ENCODE measurements at places on chromosomes 5 and 9. TPM values are rescaled to one million over a fixed set of nuclear protein-coding genes. Genes with fewer than 3 reads are reported as not detected.

DNA sequence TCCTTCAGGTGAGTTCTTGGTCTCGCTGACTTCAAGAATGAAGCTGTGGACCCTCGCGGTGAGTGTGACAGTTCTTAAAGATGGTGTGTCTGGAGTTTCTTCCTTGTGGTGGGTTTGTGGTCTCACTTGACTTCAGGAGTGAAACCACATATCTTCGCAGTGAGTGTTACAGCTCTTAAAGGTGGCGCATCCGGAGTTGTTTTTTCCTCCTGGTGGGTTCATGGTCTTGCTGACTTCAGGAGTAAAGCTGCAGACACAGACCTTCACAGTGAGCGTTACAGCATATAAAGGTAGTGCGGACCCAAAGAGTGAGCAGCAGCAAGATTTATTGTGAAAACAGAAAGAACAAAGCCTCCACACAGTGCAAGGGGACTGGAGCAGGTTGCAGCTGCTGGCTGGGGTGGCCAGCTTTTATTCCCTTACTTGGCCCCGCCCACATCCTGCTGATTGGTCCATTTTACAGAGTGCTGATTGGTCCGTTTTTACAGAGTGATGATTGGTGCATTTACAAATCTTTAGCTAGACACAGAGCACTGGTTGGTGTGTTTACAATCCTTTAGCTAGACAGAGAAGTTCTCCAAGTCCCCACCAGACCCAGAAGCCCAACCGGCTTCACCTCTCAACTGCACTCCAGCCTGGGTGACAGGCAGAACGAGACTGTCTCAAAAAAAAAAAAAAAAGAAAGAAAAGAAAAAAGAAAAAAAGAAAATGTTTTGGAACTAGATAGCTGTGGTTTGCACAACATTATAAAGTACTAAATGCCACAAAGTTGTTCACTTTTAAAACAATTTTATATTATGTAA lies 9.1 kb upstream of the ERMP1 start:
- no peak for DNase-seq

GRCh38 chr9:34522091-34522887 lies 501 bp downstream of the ENHO start:
- peak; percentile 27 for DNase-seq

DNA sequence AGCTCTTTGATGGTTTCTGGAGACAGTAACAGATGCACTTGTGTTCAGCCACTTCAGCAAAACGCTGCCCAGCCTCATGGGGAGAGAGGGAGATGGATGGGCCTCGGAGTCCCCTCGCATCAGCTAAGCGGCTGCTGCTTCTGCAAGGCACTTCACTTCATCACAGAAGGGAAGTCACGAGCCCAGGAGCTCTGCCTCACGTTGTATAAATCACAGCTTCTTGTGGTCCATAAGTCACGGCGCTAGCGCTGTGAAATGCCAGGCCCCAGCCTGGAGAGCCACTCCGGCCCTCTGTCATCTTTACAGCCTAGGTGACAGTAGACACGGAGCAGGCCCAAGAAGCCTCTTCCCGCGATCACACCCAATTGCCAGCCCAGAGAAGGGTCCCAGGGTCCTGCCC lies 23.4 kb downstream of the DBH start:
- no peak for DNase-seq

DNA sequence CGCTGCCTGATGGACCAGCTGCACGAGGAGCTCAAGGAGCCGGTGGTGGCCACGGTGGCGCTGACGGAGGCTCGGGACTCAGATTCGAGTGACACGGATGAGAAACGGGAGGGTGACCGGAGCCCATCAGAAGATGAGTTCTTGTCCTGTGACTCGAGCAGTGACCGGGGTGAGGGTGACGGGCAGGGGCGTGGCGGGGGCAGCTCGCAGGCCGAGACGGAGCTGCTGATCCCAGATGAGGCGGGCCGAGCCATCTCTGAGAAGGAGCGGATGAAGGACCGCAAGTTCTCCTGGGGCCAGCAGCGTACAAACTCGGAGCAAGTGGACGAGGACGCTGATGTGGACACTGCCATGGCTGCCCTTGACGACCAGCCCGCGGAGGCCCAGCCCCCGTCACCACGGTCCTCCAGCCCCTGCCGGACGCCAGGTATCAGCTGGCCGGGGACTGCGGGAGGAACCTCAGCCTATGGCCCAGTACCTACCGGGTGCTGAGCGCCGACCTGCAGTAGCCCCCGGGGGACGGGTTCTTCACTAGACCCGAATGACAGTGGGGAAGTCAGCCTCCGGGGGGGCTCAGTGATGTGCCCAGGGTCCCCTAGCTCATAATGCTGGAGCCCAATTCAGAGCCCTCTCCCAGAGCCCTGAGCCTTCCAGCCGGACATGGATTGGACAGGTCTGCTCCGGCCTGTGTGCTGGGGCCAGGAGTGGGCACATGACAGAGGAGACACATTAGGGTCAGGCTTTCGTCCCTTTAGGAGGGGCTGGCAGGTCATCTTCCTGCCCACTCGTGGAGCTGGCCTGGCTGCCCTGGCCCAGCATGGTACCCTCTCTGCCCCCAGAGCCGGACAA lies 33.0 kb downstream of the USP20 start:
- DNase-seq: no peak

The NADK2 gene
- total RNA-seq: 35.4 TPM
